ENCODE measurements at places on chromosomes 4 and X.

GRCh38 chr4:153466081-153466948, at the start of gene TMEM131L:
TMEM131L (plus strand) TSS chr4:153466360; CDS start chr4:153466398, 38 bp downstream.
- no peak for DNase-seq

DNA sequence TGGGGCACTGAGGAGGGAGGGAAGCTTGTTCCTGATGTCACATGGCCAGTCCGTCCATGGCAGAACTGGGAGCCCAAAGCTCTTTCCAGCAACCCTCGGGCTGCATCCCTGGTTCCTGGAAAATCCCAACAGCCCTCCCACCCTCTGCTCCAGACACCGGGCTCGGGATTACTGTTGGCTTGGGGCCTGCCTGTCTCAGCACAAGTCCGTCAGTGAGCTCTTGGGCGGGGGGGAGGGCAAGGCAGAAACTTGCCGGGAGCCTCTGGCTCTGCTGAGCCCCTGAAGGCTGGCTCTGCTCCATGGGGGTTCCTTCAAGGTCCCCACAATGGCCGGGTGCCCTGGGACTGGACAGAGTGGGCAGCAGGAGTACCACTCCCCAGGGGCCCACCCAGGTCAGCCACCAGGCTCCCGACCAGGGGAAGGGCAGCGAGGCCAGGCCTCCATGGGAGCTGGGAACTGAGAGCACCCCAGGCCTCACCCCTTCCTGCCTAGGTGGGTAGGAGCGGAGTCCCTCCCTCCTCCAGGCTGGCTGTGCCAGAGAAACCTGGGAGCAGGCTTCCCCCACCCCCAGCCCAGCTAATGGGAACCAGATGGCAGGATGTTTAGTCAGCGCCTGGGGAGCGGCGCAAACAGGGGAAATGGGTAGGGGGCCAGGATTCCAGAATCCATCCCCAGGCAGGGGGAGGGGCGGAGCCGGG, 6.4 kb upstream of the HAUS7 start:
- no peak for DNase-seq

DNA sequence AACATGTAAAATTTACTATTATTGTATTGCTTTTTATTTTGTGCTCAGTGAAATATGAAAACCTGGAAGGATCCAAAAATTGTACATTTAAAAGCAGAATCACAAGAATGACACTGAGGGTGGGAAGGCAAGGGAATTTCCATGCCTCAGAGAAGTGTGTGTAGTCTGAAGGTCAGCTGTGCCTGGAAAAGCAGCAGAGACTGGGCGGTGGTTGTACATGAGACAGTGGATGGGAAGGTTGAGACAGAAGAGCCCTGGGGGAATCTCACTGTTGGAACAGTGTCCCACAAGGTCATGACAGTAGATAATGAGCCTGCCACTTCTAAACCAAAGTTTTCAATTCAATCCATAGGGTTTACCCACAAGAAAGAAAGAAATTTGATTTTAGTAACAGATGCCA, 17.1 kb upstream of the ANTXR2 start:
- no peak for DNase-seq

GRCh38 chrX:135522878-135523693, 2.6 kb downstream of the INTS6L start:
- DNase-seq = no peak

DNA sequence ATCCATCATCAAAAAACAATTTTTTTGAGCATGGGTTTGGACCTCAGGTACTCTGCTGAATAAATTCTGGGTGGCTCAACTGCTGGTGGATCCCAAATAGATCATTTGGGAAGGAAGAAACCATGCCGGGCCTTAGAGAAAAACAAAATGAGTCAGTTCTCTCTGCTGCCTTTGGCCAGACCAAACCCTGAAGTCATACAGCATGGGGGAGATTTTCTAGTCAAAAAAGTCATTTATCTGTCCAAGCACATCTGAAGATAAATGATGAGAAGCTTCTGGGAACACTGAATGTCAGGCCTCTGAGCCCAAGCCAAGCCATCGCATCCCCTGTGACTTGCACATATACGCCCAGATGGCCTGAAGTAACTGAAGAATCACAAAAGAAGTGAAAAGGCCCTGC, 261.4 kb downstream of the DHX15 start:
- DNase-seq = no peak

- no peak for DNase-seq
Observed at GRCh38 chr4:174418640-174419212, 103.6 kb downstream of the HPGD start.

- no peak for DNase-seq
Observed at GRCh38 chr4:74362347-74362746, 2.6 kb upstream of the EREG start.

- no peak for DNase-seq
Observed at GRCh38 chrX:109974906-109975655, 27.8 kb upstream of the TMEM164 start.

GRCh38 chr4:129282293-129282692, 186.3 kb downstream of the C4orf33 start:
- DNase-seq = no peak

- no peak for DNase-seq
Observed at GRCh38 chr4:114192854-114193253, 213.4 kb upstream of the ARSJ start.

DNA sequence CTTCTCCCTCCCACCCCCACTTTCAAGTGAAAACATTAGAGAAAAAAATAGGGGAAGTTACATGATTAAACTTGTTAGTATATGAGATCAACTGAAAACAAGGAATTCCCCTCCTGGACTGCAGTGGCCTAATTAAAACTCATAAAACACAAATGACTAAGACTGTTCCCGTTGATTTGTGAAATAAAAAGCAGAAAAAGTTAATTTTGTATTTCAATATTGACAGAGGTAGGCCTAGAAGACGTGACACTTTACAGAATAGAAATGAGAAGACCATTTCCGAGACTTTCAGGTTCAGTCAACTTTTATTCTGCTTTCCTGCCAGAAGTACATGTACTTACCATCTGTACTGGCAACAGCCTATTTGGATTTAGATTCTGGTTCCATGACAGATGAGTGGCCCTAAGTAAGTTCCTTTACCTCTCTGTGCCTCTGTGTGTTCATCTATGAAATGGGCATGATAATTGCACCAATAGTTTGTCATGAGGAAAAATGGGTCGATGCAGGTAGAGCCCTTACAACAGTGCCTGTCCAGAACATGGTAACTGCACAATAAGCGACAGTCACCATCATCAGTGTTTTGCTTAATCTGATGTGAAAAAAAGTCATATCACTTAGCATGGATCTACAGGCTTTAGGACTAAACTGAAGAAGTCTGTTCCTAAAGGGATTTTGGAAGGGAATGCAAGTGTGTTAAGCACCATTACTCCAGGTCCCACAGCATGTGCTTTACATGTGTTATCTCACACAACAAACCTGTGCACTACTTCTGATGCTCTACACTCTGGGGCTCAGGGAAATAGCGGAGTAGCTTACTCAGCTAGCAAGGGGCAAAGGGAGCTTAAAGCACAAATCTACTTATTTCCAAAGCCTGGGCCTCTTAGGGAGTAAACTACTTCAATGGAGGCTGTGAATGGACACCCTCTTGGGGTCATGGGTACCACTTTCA, 562.3 kb upstream of the DIPK2B start:
- DNase-seq = no peak

- no peak for DNase-seq
Observed at GRCh38 chrX:68832516-68833447, 4.0 kb downstream of the EFNB1 start.

DNA sequence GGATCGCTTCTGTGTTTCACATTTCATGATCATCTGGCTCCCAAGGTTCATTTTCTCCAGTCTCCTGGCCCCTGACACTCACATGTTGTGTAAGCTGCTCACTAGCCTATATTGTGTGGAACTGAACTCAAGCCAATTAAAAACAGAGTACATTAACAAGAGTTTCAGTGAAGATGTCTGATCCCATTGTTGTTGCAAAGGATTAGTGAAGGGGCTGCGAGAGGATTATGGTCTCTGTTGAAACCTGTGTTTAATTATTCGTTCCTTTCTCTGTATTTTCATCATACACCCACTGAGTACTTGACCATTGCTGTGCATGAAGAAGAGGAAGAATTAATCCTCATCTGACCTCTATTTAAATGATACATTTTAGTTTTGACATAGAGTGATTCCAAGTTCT, 54.7 kb downstream of the AFF2 start:
- no peak for DNase-seq

DNA sequence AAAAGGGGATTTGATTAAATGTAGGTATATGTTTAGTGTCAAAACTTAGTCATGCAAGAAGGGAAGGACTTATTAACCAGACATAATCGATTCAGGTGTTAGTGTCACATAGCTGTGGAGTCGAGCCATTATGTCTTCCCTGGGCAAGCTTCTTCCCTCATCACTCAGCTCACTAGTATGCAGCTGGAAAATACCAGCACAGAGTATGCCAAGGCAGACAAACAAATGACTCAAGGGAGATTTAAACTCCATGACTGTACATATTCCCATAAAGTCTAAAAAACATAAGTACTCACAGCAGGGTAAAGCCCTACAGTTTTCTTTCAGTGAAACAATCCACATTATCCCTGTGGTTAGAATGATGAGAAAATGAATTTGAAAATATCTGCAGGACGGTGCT, 304.5 kb downstream of the CBLL2 start:
- DNase-seq = no peak

DNA sequence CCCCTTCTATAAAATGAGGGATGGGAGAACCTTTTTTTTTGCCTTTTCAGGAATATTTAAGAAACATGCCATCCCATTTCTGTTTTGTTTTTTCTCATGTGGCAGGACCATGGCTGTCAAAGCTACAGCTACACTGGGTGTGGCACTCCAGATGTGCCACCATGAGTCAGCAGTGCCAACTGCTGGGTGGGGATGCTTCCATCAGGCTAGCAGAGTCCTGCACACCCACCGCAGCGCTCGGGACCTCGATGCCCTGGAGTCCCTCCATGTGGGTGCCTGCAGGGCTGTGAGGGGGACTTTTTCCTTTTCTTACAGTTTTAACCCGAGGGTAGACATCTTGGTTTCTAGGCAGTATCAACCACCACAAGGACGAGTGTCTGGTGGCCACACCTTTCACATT, 352.6 kb downstream of the NR3C2 start:
- no peak for DNase-seq

GRCh38 chrX:119758731-119759247, 401 bp downstream of the SOWAHD start:
- no peak for DNase-seq

- DNase-seq = no peak
Observed at GRCh38 chr4:75848891-75849290, 53.4 kb downstream of the PPEF2 start.

GRCh38 chr4:24917076-24917856, 4.4 kb upstream of the CCDC149 start:
- no peak for DNase-seq

DNA sequence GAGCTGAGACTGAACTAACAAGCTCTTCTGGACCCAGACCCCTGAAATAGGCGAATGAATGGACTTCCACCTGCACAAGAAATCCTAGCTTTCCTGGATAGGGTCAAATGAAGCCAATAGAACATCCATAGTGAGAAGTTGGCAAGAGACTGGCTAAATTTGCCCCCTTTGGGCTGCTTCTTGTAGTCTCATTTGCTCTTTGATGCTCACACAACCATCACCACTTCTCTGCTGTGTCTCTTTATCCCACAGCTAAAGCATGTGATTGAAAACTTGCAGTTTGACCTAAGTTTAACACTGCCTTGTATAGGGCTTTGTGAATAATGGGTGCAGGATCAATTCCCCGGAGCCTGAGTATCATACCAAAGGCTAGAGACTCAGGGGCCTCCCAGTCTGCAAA, 38.2 kb downstream of the NLGN3 start:
- DNase-seq = no peak

DNA sequence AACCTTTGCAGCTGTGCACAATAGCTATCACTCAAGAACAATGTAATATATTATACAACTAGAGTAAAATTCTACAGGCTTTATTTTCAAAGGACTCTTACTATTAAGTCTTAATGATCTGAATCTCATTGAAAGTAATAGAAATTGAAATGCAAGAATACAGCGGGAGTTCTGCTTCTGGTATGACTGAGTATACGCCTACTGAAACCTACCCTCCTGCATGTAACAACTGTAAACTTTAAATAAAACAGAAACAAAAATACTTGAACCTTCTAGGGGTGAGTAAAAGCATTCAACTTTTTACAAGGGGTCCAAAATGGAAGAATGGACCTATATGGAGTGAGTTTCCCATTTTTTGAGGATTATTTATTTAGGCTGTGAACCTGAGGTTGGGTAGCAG, 13.5 kb downstream of the DCHS2 start:
- no peak for DNase-seq

DNA sequence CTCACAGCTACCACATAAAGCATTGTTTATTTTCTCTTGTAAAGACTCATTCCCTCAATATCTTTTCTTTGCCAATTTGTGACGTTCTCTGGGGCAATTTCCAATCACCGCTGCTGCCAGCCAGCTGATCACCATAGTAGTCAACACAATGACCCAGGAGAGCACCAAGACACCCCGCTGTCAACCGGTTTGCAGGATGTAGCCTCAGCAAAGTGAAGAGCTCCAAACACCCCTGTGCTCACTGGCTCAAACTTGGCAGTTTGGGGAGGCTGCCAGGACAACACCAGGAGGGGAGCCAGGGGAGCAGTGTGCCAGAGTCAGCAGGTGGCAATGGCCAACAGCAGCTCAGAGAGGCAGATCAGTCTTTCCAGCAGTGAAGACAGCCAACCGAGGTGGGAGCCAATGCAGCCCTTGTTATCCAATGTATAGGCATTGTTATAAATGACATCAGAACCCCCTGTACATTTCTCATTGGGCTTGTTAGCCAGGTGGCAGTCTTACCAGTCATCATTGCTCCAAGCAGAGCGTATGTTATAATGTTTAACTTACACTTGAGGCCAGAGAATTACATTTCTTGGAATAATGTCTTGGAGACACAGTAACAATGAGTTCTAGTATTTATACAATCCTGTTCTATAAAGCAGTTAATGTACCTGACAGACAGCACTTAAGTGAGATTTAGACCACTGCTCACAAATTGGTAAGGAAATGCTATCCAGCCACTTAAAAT, 274.9 kb upstream of the GK2 start:
- no peak for DNase-seq

- DNase-seq = no peak
Observed at GRCh38 chr4:158786121-158786601, 17.3 kb downstream of the FNIP2 start.

Data from stimulated activated CD8-positive, alpha-beta memory T cell treated with anti-CD3 and anti-CD28 coated beads, Interleukin-7, amount 100 ng/mL, for 1 hour (primary cell).